ENCODE measurements at places on chromosomes 7 and 10.

GRCh38 chr10:51815723-51816122, 116.3 kb upstream of the CSTF2T start:
- DNase-seq: no peak

DNA sequence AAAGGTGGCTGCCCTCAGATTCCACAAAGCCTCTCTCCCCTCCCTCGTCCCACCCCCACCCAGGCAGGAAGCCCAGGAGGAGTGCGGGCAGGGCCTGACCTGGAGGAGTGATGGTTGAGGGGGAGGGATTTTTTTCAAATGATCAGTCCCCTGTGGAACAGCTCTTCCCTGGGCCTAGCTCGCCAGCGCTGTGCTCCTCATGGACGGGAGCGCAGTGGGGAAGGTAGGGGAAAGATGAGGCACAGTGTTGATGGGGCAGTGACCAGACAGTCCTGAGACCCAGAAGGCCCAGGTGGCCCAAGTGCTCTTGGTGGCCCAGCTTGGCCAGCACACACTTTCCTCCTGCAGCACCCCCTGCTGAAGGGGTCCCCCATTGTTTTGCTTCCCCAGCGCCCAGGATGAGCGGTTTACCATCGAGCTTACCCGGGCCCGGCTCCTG, 8.5 kb downstream of the SAP25 start:
- DNase-seq: no peak

- DNase-seq: no peak
Measured at GRCh38 chr7:28469562-28469961, 57.2 kb downstream of the CREB5 start.

DNA sequence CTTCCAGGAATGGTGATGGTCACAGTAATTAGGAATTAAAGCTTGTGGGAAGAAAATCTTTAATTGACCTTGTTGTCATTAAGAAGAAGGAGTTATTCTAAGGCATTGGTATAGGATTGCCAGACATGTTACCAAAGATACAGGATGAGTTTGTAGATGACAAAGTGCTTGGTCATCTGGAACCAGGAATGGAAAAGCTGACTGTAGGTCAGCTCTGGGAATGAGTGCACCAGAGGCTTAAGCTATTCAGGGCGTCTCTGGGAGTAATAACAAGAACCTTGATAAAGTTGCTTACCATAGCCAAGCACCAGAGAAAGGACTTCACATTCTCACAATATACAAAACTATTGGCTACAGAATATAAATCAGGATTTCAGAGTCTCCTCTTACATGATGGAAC, 89.0 kb downstream of the PHTF2 start:
- DNase-seq: no peak

All from suppressor macrophage treated with lipopolysaccharide for 1 hour (primary cell).